NB4 (cell line): ENCODE measurements at places on chromosomes 1 and 21.
A peak's percentile ranks its signal among the peaks of the same experiment; 100 is the strongest.

- no peak for DNase-seq
Observed at GRCh38 chr21:16837321-16837720, 675.5 kb upstream of the CXADR start.

DNA sequence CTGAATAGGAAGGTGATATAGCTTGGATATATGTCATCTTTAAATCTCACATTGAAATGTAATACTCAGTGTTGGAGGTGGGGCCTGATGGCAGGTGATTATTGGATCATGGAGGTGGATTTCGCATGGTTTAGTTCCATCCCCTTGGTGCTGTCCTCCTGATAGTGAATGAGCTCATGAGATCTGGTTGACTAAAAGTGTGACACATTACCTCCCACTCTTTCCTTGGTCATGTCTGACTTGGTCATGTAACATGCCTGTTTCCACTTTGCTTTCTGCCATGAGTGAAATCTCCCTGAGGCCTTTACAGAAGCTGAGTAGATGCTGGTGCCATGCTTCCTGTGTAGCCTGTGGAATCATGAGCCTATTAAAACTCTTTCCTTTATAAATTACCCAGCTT is 664.5 kb upstream of the NR5A2 start:
- no peak for DNase-seq

DNA sequence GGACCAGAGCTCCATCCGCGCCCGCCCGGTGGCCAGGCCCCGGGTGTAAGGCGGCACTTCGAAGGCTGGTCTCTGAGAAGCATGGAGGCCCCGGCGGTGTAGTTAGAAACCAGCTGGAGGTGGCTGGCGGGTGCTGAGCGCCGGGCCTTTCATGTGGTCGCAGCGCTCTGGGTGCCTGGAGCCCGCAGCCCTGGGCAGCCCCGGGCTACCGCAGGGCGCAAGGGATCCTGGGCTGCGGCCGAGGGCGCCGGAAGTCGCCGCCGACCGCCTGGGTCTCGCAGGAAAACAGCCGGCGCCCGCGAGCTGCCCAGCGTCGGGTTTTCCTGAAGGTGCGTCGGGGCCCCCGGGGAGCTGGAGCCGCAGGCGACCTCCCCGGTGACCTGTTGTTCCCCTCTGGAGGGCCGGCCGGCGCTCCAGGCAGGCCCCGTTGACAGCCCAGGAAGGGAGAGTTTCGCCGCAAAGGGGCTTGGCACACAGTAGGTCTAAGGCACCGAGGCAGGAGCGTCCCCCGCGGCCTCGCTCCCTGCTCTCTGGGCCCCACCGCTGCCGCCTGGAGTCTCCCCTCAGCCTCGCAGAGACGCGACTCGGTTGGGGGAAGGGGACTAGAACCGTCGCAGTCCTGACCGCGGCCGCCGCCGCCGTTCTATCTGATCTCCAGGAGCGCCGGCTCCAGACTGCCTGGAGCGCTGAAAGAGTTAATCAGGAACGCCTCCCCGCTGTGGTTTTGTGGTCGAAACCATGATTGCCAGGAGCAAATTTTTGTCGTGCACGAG is 2.7 kb downstream of the GRHL3 start:
- peak; percentile 89 for DNase-seq

DNA sequence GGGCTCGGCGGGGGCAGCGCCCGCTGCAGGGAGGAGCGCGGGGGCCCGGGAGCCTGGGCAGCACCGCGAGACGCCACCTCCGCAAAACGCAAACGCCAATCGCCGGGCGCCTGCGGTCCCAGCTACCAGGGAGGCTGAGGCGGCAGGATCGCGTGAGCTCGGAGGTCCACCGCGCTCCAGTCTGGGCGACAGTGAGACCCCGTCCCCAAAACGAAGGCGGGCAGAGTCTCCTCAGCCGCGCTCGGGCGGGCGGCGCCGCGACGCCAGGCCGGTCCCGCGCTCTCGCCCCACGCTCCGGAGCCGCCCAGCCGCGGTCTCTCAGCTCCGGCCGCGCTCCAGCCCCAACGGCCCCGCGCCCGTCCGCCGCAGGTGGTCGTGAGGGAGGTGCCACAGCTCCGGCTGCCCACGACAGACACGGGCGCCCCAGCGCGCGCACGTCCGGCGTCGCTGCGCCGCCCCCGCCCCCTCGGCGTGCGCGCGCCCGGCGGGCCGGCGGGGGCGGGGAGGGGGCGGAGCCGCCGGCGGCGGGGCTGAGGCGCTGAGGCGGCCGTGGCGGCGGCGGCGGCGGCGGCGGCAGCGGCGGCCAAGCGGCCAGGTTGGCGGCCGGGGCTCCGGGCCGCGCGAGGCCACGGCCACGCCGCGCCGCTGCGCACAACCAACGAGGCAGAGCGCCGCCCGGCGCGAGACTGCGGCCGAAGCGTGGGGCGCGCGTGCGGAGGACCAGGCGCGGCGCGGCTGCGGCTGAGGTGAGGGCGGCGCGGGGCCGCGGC is at the start of gene ADARB1:
Gene ADARB1 (plus strand): TSS at position 533 of the 770 bp plus-strand sequence. CDS start 97,077 bp downstream, outside the sequence.
- peak; percentile 70 for DNase-seq

DNA sequence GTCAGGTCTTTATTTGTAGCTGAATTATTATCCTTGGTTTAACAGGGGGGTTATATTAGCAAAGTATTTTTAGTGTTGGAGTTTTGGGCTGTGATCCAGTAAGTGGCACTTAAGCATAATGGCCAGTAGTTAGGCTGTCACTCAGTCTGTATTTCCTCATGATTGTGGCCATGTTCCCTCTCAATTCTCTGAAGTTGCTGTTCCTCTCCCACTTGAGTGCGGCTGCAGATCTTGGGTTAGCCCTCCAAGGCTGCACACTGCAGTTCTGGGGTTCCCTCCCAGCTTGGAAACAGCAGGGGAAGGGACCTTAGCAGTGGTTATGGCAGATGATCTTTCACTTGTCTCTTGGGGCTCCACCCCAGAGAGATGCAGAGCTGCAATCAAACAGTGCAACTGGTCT is 23.2 kb upstream of the DENND1B start:
- DNase-seq = no peak

- peak; percentile 30 for DNase-seq
Observed at GRCh38 chr1:17485281-17485680, 45.8 kb upstream of the RCC2 start.

GRCh38 chr1:234631721-234632125 is 21.7 kb upstream of the IRF2BP2 start:
- DNase-seq = no peak

- DNase-seq = no peak
Observed at GRCh38 chr21:35349376-35350080, 300.4 kb upstream of the RUNX1 start.

DNA sequence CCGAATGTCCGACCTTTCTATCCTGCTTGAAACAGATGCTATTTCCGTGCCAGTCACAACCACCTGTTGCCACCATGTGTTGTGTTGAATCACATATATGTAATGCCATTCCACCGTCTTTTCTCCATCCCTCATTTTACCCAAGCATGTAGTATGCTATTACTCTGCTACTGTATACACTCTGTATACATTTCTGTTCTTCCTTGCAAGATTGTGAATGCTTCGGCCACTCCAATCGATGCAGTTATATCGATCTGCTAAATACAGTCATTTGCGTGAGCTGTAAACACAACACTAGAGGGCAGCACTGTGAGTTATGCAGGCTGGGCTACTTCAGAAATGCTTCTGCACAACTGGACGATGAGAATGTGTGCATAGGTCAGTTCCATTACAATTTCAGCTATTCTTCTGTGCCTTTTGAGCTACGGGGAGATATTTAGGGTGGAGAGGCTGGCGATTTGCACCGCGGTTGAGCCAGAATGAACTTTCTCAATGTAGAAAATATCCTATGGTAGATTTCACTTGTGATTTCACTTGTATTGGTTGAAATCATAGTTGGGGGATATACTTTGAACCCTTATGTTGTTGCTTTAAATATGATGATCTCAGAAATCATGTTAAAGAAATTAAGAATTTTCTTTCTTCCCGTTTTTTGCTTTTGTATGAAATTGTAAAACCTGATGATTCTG is 289.8 kb downstream of the NTNG1 start:
- peak; percentile 68 for DNase-seq

- peak; percentile 21 for DNase-seq
Observed at GRCh38 chr1:32122151-32122550, 14.3 kb downstream of the KPNA6 start.

- DNase-seq = no peak
Observed at GRCh38 chr1:193065954-193066353, 6.5 kb downstream of the RO60 start.

DNA sequence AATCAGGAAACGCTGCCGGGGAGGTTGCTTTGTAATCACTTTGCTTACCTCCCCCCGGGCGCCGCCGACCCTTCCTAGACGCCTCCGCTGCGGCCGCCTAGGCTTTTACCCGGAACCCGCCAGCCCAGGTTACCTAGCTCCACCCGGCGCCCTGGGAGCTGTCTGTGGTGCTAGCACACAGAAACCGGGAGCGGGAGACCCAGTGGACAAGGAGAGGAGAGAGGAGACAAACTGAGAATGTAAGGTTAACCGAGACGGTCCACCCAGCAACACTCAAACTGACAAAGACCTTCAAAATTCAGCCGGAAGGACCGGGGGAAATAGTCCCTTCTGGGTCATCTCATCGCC is 9.8 kb downstream of the BARHL2 start:
- DNase-seq = peak; percentile 16

DNA sequence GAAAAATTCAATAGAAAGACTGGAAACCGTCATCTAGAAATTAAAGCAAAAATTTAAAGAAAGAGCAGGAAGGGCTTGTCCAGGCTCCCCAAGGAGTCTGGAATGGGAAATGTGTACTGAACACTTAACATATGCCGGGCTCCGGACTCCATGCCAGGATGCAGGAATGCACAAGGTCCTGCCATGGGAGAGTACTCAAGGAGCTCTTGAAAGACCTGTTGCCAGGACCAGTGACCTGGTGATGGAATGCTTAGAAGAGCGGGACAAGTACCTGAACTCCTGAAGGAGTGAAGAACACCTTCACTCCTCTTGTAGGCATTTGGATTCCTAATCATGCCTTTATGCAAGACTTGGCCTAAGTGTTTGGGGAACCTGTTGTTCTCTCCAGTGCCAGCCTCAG is 16.9 kb upstream of the DSCAM start:
- DNase-seq = no peak

- no peak for DNase-seq
Observed at GRCh38 chr1:235583511-235584001, 66.0 kb downstream of the GNG4 start.
